PC-9 (cell line): ENCODE measurements at places on chromosomes 11 and 22. TPM values are rescaled to one million over a fixed set of nuclear protein-coding genes. Genes with fewer than 3 reads are reported as not detected.

DNA sequence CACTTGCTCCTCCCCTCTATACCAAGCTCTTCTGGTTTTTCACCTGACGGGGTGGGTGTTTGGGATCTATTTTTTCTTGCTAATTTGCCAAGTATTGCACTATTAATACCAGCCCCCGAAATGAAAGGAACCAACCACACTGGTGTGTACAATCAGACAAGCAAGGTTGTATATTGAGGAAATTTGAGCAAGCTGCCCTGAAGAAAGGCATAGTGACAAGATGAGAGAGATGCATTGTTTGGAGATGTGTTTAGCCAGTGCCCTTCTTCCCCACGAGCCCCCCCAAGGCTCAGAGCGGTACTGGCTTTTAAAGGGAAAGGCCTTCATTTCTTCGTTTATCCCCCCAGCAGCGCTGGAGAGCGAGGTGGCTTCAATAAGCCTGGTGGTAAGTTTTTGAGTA, 15.2 kb upstream of the GAS2L1 start:
- no peaks in the 10 kb centered on the region for H3K4me1 ChIP-seq
- H3K27me3 ChIP-seq, result no peaks in the 10 kb centered on the region
- H3K4me3 ChIP-seq, result no peak overlapping the region
- no peak overlapping the region for H3K27ac ChIP-seq
- DNase-seq, result no peak
- peaks cover 84% of the 10 kb centered on the region for H3K36me3 ChIP-seq

The CALCB gene
- total RNA-seq, result not detected in 2 replicates

The CASP5 gene
- not detected in 2 replicates for total RNA-seq

- no peaks in the 10 kb centered on the region for H3K27me3 ChIP-seq
- no peaks in the 10 kb centered on the region for H3K36me3 ChIP-seq
- peaks cover 37% of the 10 kb centered on the region for H3K4me1 ChIP-seq
- no peak overlapping the region for H3K27ac ChIP-seq
- H3K4me3 ChIP-seq, result no peak overlapping the region
Measured at GRCh38 chr11:128412847-128413791, 174.2 kb downstream of the ETS1 start.

The TXN2 gene
- total RNA-seq, result 89.0 and 95.1 TPM in 2 replicates

The TOMT gene
- total RNA-seq, result not detected in 2 replicates

The ART1 gene
- not detected in 2 replicates for total RNA-seq

GRCh38 chr11:111796696-111797095, 30.5 kb upstream of the PPP2R1B start:
- no peaks in the 10 kb centered on the region for H3K27me3 ChIP-seq
- peaks cover 23% of the 10 kb centered on the region for H3K4me1 ChIP-seq
- DNase-seq, result no peak
- peaks cover 9% of the 10 kb centered on the region for H3K36me3 ChIP-seq
- H3K27ac ChIP-seq, result no peak overlapping the region

DNA sequence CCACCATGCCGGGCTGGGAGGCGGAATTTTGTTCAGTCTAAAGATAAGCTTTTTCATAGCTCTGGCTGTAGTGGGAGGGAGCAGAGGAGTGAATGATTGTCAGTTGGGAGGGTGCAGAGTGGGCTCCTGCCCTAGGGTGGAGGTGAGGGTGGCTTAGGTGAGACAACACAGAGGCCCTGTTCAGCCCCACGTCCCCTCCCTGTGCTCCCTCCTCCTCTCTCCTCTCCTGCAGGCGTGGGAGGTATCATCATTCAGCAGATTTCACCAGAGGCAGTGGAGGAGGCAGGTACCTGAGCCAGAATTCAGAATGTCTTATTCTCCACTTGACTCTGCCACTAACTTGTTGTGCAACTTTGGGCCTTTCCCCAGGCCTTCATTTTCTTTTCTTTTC, 1.7 kb upstream of the THRSP start:
- no peak overlapping the region for H3K27ac ChIP-seq
- H3K4me3 ChIP-seq, result no peak overlapping the region
- H3K27me3 ChIP-seq, result no peaks in the 10 kb centered on the region
- H3K36me3 ChIP-seq, result no peaks in the 10 kb centered on the region
- H3K4me1 ChIP-seq, result no peaks in the 10 kb centered on the region
